Hematopoietic multipotent progenitor cell treated with erythropoietin and hydrocortisone succinate and interleukin-3 and kit ligand, for 4 days (in vitro differentiated cells): ENCODE measurements at places on chromosomes 13 and 19.
A peak's percentile ranks its signal among the peaks of the same experiment; 100 is the strongest.

DNA sequence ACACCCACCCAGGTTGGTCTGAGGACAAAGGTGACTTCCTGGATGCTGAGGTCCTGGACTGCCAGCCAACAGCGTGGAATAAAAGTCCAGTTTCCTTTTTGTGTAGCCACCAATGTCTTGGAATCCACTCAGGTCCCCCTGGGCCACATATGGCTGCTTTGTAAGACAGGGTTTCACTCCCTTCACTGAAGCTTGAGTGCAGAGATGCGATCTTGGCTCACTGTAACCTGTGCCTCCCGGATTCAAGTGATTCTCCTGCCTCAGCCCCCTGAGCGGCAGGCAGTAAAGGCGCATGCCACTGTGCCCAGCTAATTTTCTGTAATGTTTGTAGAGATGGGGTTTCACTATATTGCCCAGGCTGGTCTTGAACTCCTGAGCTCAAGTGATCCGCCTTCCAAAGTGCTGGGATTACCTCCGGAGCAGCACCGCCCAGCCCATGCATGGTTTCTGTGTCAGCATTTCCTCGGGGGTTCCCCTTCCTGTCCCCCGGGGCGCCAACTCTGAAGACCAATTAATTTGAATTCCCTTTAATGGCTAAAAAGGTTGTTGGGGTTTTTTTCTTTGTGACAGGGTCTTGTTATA is 17.5 kb downstream of the KANK2 start:
- no peak for DNase-seq

DNA sequence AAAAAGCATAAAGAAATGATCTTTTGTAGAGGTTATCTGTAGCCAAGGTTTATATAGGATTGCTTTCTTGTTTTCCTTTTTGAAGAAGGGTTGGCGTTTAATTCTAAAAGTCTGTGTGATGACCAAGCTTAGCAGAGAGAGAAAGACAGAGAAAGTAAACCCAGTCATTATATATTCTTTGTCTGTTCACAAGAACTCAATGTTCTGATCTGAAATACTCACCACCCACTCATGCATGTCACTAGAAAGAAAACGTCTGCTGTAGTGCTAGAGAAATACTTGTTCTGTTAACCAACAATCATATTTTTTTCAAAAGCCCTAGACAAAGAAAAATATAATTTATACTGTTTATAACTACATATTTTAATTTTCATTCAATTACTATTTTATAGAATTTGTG is 173.7 kb upstream of the SLITRK5 start:
- no peak for DNase-seq

DNA sequence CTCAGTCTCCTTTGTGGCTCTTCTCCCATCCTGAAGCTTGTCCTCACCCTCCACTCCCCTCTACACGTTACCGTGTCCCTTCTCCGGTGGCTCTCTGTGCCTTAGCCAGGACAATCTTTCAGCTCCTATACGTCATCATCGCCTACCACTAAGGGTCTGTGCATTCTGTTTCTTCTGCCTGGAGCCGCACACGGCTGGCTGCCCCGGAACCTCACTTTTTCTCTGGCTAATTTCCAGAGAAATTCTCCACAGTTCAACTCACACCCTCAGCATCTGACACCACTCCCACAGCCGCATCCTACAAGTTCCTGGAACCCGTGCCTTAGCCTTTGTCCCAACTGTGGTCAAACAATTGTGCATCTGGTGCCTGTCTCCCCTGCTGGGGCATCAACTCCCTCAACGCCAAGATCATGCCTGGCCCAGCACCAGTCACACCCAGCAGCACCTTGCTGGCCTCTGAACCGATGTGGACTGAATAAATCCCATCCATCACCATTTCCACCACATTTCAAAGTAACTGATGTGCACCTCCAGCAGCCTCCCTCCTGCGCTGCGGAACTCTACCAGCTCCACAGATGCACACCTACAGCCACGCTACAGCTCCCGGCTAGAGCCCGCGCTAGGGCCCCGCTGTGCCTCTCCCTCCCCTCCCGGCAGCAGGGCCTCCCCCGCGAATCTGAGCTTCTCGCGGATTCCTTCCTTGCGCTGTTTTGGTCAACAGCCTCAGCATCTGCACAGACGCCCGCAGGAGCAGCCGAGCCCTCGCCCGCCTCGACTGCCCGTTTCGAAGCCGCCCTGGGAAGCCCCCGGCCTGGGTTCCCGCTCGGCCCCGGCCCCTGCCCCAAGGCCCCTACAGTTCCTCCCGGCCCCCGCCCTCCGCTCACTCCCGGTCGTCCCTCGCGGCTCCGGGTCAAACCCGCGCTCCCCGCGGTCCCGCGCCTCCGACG is 689 bp downstream of the DCUN1D2 start:
- DNase-seq: peak; percentile 49

- peak; percentile 91 for DNase-seq
Measured at GRCh38 chr19:43526884-43527859, at the start of gene ETHE1. Gene ETHE1, minus strand, starts transcription at chr19:43527201. Its CDS starts 24 bp downstream, at chr19:43527177.

DNA sequence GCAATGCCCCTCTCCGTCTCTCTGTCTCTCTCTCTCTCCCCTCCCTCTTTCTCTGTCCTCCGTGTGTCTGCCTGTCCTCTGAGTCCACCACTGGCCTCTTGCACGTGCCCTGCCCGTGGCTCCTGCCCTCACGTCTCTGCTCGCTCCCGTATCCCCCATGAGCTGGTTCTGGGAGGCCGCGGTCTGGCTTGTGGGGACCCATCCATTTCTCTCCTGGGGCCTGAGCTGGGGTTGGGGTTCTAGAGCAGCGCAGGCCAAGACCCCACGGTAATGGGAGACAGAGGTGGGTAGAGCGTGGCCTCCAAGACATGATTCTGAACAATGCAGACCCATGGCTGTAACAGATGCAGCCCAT is 19.0 kb downstream of the C2CD4C start:
- DNase-seq: no peak

DNA sequence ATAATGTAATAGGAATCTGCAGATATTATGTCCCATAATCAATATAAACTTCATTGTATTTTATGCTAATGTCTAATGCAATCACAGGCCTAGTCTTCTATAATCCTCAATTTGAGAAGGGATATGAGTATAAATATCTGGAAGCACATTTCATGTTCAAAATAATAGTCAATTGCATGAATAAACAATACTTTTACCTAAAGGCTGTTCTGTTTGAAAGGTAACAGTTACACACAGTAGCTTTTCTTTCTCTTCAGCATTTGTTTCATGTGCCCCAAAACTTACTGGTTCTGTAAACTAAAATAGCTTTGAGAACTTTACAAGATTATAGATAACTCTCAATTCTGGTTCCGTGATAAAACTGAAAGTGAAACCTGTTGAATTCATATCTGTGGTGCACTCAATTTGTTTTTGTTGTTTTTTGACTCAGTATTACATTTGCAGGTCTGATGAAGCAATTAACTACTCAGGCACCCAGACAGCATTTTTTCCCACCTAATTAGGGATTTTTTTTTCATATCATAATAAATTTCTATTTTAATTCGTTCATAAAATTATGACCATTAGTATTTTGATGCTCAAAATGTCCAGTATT is 1193.8 kb downstream of the SLITRK1 start:
- DNase-seq: peak; percentile 47

GRCh38 chr19:51323481-51324166 is 12.2 kb downstream of the IGLON5 start:
- DNase-seq: no peak

- peak; percentile 36 for DNase-seq
Measured at GRCh38 chr19:11581740-11582139, 4.3 kb upstream of the ACP5 start.

DNA sequence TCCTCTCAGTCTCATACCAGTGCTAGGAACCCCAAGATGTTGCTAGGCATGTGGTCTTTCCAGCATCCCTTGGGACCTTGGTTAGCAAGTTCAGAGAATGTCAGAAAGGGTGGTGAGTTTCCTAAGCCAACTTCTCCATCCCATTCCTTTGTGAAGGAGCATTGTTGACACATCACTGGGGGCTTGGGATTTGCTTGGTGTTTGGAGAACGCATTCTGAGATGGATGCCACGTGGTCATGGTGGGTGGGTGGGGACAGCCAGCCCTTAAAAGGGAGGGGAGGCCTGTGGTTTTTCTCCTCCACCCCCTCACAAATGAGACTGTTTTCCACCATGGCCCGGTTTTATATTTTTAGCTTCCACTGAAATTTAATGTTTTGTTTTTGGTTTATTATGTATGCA is 83.3 kb upstream of the ZNF536 start:
- DNase-seq: no peak
